ENCODE measurements at places on chromosomes 16 and 17.

DNA sequence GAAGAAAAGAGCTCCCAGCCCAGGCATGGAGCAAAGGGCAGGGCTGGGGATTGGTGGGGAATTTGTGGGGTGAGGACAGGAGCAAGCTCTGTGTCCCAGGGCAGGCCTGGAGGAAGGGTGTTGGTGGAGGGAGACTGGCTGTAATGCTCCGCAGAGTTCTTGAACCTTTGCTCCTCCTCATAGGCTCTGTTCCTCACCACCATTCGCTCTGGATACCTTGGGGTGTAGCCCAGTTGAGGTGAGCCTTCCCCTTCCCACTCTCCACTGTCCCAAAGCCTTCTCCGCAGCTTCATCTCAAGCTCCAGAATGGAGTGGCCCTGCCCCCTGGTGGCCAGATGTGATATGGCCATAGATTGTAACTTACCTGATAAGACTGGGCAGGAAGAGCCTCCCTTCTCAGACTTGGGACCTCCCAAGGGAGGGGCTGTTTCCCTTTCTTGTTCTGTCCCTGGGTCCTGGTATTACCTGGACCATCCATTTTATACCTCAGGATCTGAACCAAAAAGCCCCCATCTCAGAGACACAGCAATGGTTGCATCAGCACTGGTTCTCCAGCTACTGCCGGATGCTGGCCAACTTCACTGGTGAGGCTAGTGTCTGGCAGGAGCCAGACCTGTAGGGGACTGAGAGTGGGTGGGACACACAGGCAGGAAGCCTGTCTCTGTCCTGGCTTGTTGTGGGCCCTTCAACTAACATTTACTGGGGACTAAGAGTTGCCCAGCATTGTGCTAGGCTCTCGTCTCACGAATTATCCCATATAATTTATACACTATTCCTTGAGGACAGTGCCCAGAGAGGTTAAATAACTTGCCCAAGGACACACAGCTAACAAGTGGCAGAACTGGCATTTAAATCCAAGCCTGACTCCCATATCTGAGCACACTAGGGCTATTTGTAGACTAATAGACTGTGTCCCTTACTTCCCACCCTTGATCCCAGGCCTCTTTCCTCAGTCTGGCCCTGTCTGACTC lies 19.1 kb upstream of the STAC2 start:
- peak; percentile 93 for DNase-seq

- DNase-seq, result no peak
Measured at GRCh38 chr16:75820672-75821071, 94.4 kb upstream of the CPHXL start.

DNA sequence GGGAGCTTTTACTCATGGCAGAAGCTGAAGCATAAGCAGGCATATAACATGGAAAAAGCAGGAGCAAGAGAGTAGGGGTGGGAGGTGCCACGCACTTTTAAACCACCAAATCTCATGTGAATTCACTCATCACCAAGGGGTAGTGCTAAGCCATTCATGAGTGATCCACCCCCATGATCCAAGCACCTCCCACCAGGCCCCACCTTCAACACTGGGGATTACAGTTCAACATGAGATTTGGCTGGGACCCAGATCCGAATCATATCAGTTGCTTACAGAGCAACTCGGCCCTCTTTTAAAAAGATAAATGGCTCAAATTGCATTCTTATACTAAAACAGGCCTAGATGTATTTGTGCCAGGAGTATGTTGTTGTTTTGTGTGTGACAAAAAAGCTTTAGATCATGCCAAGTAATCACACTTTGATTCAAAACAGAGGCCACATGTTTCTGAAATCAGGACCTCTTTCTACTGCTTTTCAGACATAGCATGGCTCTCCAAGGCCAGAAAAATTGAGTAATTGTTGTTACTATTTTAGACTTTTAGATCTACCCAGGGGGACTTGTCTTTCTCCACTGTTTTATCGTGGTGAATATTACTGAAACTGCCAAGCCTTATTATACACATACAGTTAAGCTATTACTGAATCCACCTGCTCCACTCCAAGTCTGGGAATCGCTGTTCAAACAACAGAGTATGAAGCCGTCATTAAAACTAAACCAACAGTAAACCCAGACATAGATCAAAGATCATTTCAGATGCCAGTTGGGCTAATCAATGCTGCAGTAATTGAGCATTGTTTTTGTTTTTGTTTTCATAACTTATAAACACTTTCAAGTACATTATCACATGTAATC lies 163.3 kb downstream of the KCNJ2 start:
- no peak for DNase-seq

DNA sequence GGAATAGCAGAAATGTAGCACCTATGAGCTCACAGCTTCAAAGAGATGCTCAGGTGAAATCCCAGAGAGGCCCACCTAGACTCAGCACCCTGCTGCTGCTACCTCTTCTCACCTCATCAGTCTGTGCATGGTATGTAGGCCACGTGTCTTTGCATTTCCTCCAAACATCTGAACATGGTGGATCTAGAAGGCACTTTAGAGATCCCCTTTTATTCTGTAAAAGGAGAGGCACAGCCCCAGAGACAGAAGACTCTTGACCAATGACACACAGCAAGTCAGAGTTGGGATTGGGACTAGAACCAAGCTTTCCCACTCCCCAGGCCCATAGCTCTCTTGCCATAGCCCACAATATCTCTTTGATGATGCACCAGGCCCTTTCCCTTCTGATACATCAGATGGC lies 19.4 kb upstream of the NKD1 start:
- peak; percentile 24 for DNase-seq

DNA sequence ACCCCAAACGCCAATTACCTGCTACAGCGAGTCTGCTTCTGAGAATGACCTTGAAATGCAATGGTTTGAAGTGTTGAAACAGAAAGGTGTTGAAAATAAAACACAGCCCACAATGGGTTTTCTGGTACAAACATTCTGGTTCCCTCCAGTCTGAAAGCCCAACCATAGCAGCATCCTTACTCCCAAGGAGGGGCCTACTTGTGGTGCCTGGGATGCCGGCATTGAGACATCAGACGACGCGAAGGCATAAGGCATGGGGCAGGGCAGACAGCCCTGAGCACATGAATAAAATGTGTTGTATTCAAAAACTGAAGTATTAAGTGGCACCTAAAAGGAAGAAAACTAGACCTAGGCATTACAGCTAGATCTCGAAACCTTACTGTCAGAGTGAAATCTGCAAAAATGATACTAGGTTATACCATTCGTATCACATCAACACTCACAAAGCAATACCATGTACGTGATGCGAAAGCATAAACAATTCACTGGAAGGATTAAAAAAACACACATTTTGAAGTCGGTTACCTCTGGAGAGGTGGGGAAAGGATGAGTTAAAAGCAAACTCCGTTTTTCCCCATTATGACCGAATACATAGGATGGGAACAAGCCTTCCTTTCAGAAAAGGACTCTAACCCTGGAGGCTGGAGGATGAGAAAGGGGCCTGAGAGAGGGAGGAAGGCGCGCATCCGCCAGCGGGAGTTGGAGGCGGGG lies 702 bp downstream of the NUDT21 start:
- no peak for DNase-seq

- DNase-seq, result peak; percentile 91
Measured at GRCh38 chr17:67491009-67491680, 114.1 kb downstream of the PITPNC1 start.

GRCh38 chr17:38563362-38564253 lies 42.1 kb downstream of the SRCIN1 start:
- DNase-seq, result no peak

DNA sequence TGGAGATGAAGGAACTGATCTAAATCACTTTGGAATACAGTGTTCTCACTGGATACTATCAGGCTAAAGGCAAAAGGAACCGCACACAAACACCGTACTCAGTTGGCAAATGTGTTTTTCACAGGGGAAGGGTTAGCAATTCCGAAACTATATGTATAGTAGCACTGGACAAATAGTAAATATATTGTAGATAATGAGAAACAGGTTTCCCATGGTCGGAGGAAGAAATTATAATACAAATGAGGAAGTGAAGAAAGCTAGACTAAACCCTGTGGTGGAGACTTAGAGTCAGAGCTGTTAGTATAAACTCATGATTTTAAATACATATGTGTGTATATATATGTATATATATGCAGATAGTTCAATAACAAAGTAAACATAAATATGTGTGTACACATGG lies 414.1 kb upstream of the SALL1 start:
- no peak for DNase-seq

GRCh38 chr16:27355610-27356009 lies 41.8 kb downstream of the IL4R start:
- DNase-seq, result no peak
